Glomerular endothelial cell (primary cell): ENCODE measurements at places on chromosomes 2 and 18. TPM values are rescaled to one million over a fixed set of nuclear protein-coding genes. Genes with fewer than 3 reads are reported as not detected.

Gene SKA1
- total RNA-seq = 1.7 and 9.8 TPM in 2 replicates

Gene AKAIN1
- total RNA-seq = not detected in 2 replicates

DNA sequence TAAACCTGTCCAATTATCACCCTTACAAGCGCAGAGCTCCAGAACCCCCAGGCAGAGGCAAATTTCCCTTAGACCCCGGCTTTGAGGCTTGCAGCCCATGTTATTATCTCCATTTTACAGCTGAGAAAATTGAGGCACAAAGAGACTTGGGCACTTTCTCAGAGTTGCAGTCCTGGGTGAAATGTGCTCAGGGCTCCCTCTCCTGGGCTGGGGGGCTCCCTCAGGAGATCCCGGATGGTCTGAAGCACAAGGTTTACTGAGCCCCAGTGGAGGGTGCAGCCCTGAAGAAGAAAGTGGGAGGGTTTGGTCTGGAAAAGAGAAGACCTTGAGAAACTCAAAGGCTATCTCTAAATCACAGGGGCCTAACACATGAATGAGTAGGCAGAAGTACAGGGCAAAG is 156.6 kb downstream of the CYRIA start:
- DNase-seq = no peak

Gene FSHR
- not detected in 2 replicates for total RNA-seq

GRCh38 chr18:26526128-26526965 is 22.0 kb downstream of the KCTD1 start:
- DNase-seq = no peak

DNA sequence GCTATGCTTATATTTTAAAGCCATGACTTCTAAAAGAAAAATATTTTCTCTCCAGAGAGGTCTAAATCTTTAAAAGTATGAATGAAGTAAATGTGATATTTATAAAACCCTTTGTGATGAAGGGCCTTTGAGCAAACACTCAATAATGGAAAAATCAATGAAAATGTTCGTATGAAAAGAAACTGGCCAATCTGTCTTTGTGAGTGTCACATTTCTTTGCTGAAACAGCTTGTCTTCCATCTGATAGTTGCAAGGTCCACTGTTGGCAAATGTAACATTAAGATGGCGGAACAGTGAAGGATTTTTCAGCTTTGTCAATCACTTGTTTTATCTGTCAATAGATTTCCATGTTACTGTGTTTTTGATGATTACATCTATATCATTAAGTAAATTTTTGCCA is 162.9 kb upstream of the GATA6 start:
- DNase-seq = no peak

DNA sequence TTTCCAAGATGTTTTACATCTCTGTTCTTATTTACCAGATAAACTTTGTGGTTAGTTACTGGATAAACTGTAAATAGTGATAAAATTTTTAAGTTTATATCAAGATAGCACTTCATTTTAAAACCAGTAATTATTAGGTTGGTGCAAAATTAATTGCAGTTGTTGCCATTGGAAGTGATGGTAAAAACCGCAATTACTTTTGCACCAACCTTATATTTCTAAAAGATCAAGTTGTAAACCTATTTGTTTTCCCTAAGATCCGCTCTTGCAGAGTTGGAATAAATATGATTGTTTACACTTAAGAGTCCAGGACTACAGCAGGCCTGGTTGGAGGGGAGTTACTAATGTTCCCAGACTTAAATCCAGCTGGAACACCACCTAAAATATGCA is 479 bp upstream of the AOX1 start:
- DNase-seq = no peak

DNA sequence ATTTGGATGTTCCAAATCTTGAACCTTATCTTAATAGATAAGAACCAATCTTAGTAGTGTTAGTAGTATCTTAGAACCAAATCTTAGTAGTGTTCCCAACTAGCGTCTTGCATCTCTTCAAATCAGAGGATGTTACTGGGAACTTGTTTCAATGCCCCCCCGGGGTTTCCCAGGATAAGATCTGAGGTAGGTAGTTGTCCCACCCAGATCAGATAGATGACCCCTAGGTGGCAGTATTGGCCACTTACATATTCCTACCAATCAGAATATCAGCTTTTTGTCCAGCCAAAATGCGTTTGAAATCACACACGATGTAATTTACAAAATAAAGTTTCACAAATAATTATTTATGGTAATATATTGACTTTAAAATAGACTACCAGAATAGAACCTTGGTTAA is 314.8 kb downstream of the MBD2 start:
- no peak for DNase-seq

DNA sequence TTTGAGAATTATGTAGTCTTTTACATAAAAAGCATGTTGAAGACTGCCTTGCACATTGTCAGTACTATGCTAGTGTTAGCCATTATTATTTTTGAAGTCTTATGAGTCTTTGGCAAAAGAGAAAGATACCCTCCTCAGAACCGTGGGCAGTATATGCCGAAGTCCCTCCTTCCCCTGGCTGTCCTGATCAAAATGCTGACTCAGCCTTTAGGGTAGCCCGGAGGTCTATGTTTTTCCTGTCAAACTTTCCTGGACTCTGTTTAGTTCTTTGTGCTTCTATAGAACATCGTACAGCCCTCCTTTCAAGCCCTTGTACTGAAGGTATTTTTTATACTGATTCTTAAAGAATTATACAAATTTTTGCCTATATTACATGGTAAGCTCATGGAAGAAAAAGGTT is 264.7 kb upstream of the ATP5MC3 start:
- DNase-seq = no peak

GRCh38 chr2:10316336-10316735 is 13.6 kb downstream of the HPCAL1 start:
- no peak for DNase-seq

Gene GLI2
- 1.7 and 3.7 TPM in 2 replicates for total RNA-seq

- no peak for DNase-seq
Observed at GRCh38 chr2:64685430-64685829, 31.7 kb upstream of the SERTAD2 start.

Gene SRD5A2
- not detected in 2 replicates for total RNA-seq

Gene PDK1
- total RNA-seq = 6.4 and 10.0 TPM in 2 replicates

GRCh38 chr2:190093793-190094192 is 31.3 kb upstream of the MSTN start:
- DNase-seq = no peak

DNA sequence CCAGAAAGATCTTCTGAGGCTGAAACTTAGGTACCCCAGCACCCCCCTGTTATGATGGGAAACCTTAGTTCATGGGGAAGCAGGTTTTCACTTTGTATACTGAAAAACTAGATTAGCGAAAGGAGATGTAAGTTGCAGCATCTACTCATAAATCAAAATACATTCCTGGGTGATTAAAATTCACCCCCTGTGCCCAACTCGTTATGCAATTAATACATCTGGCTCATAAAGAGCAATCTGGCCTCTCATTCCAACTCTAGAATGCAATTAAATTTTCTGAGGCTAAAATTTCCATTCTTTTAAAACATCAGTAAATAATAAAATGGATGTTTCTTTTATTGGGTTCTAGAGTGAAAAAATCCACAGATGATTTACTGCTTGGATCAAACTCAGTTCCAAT is 110.9 kb upstream of the BZW1 start:
- DNase-seq = no peak

Gene NT5DC4
- not detected in 2 replicates for total RNA-seq

DNA sequence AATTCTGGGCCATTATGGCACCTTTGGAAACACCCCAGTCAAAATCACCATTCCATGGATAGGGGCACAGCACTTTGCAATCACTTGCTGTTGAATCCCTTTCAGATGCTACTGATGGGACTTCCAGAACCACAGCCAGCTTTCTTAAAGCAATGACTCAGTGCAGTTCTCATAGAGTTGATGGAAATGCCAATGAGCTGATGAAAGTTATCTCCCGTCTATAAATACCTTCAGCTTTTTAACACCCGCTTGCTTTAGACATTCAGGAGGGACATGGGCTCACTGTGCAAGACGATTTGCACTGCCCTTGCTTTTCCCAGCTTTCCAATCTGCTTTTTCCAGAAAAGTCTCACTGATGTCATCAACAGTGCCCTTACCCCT is 66.7 kb upstream of the RPL31 start:
- no peak for DNase-seq

GRCh38 chr2:68997401-68997800 is 15.6 kb upstream of the ANTXR1 start:
- DNase-seq = no peak

Gene KCNK3
- 0.53 and 1.3 TPM in 2 replicates for total RNA-seq

Gene ATOH8
- 3.4 and 4.4 TPM in 2 replicates for total RNA-seq

Gene CHRND
- total RNA-seq = not detected in 2 replicates

GRCh38 chr2:222993920-222994650 is 57.9 kb upstream of the KCNE4 start:
- DNase-seq = no peak

GRCh38 chr2:17059458-17059857 is 393.8 kb upstream of the CYRIA start:
- DNase-seq = no peak

DNA sequence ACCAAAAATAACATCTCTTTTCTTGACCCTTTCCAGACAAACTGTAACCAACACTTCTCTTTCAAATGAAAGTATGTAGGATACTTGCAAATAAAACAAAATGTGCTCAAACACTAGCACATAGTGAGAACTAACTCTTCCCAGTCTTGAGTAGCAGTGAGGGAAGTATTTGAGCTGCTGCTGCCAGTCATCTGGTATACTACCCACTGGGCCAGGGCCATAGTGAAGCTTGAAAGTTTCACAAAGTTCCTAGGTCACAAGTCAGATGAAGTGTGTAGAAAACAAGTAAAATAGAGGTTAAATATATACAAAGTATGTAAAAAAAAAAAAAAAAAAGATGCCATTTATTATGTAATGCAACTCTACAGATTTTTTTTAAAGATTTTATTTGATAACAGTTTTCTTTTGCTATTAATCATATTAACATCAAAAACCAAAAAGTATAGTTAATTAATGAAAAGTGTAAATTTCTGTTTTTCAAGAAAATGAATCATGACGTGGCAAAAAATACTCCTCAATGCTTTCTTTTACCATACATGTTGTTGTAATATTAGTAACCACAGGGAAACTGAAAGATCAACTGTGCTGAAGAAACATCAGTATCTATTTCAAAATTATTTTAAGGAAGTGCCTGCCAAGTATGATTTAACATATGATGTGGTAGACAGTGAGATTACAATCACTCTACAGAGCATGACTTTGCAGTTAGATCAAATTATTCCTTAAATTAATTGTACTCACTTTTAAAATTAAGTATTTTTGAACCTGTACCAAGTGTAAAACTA is 21.6 kb upstream of the TRIB2 start:
- DNase-seq = no peak

GRCh38 chr2:157692768-157693167 is 64.1 kb upstream of the ACVR1C start:
- DNase-seq = no peak

GRCh38 chr2:102473631-102474030 is 605 bp downstream of the SLC9A4 start:
- no peak for DNase-seq

DNA sequence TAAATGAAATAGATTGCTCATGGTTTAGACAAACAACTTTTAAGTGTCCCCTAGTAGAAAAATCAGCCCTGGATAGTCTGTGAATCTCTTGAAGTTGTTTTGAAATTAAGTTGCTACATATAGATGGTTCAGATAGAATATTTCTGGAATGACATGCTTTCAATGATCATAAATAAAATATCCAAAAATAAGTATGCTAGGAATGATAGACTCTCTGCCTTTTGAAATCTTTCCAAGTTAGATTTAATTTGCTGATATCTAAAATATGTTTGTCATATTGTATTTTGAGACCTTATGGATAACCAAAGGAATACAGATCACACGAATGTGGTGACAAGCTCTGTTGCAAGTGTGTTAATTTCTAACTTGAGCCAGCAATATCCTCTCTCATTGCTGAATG is 488.7 kb downstream of the THSD7B start:
- DNase-seq = no peak

DNA sequence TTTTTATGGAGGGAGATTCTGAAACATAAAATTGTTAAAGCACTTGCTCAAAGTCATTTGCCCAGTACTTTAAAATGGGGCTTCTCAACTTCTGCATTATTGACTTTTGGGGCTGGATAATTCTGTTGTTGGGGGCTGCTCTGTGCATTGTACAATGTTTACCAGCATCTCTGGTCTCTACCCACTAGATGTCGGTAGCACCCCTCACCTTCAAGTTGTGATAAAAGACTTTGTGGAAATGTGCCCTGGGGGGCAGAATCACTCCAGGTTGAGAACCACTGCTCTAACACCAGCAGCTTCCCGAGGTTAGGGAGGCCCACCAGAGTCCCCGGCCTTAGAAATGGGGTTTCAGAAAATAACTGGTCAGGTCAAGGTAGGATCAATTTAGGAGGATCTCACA is 26.8 kb upstream of the CUL3 start:
- no peak for DNase-seq

Gene ATP8B1
- 56.7 and 68.8 TPM in 2 replicates for total RNA-seq

GRCh38 chr2:144596073-144596871 is 76.4 kb upstream of the ZEB2 start:
- DNase-seq = peak; percentile 64

Gene PRSS56
- not detected in 2 replicates for total RNA-seq

- DNase-seq = no peak
Observed at GRCh38 chr18:65788373-65788772, 37.6 kb downstream of the CDH7 start.

DNA sequence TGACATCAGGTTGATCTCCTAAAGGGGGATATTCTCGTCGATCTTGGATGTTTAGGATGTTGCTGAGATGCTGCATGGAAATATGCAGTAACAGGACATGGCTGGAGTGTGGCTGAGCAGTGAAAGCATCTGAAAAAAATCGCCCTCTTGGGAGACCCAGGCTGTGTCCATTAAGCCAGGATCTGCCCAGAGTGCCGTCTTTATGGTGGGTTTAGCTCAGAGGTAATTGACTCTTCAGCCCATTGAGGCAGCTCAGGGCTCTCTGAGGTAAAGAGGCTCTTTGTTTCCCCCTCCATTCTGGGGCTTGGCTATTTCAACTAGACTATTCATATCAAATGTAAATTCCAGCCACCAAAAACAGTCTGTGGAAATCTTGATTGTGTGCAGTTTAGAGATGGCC is 26.5 kb downstream of the OSBPL6 start:
- no peak for DNase-seq

DNA sequence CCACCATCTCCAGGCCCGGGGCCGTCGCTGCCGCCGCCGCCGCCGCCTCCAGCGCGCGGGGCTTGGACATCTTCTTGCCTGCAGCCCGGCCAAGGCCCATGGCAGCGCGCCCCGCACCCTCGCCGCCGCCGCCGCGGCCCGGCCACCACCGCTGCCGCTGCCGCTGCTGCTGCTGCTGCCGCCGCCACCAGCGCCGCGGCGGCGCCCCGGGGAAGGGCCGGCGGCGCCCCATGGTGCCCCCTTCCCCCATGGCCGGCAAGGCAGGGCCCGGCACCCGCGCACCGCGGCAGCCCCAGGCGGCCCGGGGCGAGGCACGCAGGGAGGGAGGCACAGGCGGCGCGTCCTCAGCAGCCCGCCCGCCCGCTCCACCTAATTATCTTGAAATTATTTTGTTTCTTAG is 3057.4 kb downstream of the RPIA start:
- DNase-seq = no peak

- DNase-seq = no peak
Observed at GRCh38 chr18:27223526-27224291, 38.6 kb upstream of the CHST9 start.

- DNase-seq = no peak
Observed at GRCh38 chr2:28981620-28982376, 700 bp downstream of the TOGARAM2 start.

Gene CCDC74A
- total RNA-seq = 19.8 and 27.8 TPM in 2 replicates

Gene C2orf66
- total RNA-seq = 0.39 and 1.1 TPM in 2 replicates
